ENCODE measurements at places on chromosomes 3 and 15. TPM values are rescaled to one million over a fixed set of nuclear protein-coding genes. Genes with fewer than 3 reads are reported as not detected.

Gene SPATA12
- 0.07 TPM for total RNA-seq

Gene TUSC2
- total RNA-seq, result 25.4 TPM

Gene TMEM40
- 0.74 TPM for total RNA-seq

Gene LRRC31
- total RNA-seq, result not detected

Gene CELF6
- total RNA-seq, result not detected

Gene SUSD5
- 0.98 TPM for total RNA-seq

Gene WNT5A
- total RNA-seq, result 113 TPM

Gene CADM2
- total RNA-seq, result not detected

All from M059J (cell line).